ENCODE measurements at places on chromosomes 5 and 9.

GRCh38 chr5:111472096-111472495, 40.2 kb downstream of the STARD4 start:
- DNase-seq: no peak

DNA sequence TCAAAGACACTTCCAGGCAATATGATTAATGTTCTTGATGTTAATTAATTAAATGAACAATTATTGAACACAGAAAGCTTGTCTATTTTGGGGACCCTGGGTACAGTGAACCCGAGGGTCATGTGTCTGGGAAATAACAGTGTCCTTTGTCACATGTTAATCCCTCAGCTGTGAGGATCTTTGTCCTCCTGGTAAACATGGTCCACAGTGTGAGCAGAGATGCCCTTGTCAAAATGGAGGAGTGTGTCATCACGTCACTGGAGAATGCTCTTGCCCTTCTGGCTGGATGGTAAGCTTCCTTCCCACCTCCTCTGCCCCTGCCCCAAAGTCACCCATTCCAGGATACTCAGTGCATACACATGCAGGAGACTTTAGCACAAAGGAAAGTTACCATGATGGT, 107.9 kb downstream of the MEGF10 start:
- no peak for DNase-seq

GRCh38 chr5:64213011-64213410, 47.4 kb downstream of the RNF180 start:
- no peak for DNase-seq

DNA sequence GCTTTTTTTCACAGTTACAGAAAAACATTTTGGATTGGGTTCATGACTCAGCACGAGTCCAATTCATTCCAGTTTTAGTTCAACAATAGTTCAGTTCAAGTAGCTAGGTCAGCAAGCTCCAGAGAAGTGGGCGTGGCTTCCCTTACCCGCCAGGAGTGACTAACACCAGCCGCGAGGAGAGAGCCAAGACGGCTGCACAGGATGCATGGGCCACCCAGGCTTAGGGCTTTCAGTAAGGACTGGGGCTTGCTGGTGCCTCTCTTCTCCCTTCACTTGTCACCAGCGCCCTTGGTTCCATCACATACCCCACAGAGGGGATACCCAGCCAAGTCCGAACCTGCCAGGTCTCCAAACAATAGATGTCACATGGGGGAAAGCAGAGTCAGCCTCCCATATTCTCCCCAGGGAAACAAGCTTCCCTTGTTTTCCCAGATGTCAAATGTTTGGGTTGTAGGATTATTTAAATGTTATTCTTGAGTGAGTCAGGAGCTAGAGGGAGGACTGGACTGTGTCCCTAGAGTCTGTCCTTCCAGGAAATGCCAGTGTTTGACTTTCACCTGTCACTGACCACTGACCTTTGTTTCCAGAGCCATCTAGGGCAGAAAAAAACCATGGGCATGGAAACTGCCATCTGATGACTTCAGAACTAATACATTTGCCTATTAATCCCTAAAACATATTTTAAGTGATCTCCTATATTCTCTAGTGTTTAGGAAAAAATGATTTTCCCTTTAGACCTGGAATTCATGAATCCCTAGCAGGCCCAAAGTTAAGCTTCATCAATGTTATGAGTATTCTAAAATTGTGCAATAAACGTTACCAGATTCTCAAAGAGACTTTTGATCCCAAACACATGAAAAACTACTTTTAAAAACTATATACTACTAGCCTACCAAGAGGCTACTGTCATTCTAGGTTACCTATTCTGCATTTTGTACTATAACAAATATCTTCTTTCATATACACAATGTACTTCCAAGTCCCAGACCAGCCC, 51.9 kb downstream of the NIPAL4 start:
- DNase-seq: peak; percentile 25

DNA sequence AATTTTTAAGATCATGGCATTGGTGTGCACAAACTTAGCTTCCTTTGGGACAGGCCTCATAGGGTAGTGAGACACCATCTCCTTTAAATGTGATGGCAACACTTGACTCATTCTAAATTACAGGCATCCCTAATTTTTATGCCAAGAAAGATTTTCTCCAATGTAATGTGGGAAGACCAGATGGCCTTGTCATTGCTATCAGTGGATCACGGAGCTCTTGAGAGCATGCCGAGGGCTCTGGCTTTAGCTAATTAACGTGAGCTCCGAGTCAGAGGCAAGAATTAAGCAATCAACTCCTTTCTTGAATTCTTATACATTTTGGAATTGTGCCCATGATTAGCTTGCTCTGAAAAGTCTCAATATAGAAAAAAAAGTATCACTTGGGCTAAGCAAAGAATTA, 215.8 kb downstream of the LRRC70 start:
- no peak for DNase-seq

- DNase-seq: no peak
Observed at GRCh38 chr5:35852084-35852734, 4.5 kb upstream of the IL7R start.

DNA sequence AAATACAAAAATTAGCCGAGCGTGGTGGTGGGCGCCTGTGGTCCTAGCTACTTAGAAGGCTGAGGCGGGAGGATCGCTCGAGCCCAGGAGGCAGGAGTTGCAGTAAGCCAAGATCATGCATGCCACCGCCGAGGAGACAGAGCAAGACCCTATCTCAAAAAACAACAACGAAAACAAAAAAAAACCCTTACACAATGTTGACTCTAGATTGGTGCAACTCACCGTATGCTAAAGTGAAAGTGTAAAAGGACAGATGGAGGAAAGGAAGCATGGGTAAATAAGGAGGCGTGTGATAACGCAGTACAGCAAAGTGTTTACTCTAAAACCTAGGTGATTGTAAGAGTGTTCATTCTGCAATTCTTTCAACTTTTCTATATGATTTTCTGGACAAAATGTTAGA, 15.9 kb upstream of the RUFY1 start:
- DNase-seq: no peak

DNA sequence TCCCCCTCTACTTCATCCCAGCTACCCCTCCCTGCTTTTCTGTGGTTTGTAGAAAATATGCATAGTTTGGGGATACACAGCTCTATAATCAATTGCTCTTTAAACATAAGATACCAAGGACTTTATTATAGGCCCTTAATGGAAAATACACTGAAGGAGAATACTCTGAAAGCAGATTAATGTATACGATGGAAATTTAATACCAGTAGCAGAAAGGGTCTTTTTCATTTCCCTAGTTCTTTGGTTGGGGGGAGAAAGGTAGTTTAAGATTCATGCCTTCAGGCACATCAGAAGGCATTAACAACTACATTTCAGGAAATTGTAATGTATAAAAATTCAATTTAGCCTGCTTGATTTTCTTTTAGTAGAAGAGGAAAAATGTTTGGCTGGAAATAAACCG, 452.9 kb upstream of the ZNF608 start:
- no peak for DNase-seq

DNA sequence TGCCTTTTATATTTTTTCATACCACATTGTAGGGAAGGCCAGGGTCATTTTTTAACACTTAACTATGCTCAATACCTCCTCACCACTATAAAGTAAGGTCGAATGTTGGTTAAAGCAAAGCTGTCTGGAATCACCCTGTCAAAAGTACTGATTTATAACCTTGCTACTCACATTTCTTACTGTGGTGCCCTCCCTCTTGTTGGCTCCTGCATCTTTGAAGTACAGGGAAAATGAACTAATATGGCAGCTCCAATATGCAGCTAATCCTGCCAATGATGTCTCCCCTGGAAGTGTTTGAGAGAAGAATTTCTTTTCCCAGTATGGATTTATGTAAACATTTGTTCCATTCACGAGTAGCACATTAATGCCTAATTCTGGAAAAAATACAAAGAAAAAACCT, 108.4 kb upstream of the RPS23 start:
- no peak for DNase-seq
